ENCODE measurements at places on chromosomes 13 and 19.

DNA sequence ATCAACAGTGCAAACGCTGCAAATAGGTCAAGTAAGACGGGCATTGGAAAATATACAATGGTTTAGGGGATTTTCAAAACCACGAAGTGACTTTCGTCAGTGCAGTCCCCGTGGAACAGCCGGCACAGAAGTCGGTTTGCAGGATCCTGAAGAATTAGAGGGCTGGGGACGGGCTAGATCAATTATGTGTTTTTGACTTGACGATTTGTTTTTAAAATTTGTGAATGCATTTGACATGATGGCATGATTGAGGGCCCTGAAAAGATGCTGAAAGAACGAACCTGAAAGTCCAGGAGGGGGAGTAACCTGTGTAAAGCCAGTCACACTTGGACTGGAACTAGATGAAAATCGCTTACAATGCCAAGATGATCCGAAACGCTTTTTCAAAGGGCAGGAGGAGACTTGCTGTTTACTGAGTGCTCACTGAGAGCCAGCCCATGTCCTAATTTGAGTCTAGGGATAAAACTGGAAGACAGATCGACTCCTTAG, 8.9 kb upstream of the DGKH start:
- no peak for DNase-seq

GRCh38 chr19:42184401-42184861, 33.0 kb downstream of the DEDD2 start:
- peak; percentile 82 for DNase-seq

DNA sequence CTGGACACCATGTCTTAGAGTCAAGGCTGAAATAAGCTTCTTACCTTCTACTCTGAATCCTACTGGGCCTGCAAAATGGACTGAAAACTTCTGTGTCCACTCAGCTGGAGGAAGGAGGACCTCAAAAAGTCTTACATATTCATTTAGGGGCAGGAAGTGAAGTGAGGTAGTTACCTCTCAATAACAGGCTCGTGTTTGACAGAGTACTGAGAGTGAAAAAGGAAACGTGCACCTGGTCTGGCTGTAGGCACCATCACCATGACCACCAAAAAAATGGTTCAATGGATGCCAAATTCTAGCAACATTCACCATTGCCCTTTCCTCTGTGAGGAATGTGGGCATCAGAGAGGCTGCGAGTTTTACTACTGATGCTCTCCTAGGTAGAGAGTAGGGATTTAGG, 176.2 kb downstream of the RFC3 start:
- no peak for DNase-seq

DNA sequence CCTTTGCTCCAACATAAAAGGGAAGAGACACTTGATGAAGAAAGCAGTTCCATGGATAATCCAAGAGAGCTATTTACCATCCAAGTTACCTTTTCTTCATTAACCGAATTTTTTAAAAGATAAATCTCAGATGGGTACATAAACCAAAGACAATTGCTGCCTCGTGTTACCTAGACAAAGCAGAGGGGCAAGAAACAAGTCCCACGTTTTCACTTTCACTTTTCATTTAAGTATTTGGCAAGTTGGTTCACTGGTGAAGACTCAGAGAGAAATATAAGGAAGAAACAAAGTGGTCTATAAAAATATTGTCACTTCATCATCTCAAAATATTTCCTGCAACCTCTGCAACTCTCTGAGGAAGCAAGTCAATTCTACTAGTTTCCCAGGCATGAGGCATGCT, 446.1 kb downstream of the FGF14 start:
- DNase-seq: no peak

DNA sequence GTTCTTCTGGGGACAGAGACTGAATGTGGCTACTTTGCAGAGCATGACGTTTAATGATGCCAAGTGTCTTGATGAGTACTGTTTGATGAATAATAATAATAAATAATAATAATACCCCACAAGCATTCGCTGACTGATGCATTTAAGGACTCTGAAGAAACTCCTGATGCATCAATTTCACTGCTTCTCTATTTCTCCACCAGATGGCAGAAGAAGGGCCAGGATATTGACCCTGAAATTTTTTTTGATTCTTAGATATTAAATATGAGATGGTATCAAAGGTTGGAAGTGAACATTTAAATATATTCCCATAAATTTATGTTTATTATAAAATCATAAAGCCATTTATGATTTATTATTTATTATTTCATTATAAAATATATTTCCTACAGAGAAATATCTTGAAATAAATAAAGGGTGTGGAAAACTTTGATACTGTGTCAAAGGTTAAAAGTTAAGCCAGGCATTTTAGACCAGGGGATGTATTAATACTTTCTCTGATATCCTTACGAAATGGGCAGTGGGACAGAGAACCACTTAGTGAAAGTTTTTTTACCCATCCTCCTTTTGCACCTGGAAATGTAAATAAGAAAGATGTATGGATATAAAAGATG, 170.9 kb downstream of the LACC1 start:
- peak; percentile 36 for DNase-seq

GRCh38 chr19:38920602-38921419, 8.8 kb upstream of the CCER2 start:
- DNase-seq: no peak

DNA sequence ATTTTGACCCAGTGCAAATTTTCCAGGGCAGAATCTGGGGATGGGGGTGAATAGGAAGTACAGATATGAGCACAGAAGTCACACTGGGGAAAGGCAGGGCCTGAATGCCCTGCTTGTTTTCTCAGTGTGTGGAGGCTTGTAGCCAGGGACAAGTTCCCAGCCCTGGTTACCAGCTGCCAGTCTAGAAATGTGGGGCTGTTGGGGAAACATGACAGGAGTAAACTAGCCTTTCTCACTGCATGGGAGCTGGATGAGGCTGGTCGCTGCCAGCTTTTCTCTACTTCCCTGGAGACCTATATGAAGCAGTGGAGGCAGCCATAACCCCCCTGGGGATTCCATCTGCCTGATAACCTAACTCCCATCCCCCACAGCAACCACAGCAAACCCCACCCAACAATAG, 2267.7 kb downstream of the PCDH9 start:
- DNase-seq: no peak

DNA sequence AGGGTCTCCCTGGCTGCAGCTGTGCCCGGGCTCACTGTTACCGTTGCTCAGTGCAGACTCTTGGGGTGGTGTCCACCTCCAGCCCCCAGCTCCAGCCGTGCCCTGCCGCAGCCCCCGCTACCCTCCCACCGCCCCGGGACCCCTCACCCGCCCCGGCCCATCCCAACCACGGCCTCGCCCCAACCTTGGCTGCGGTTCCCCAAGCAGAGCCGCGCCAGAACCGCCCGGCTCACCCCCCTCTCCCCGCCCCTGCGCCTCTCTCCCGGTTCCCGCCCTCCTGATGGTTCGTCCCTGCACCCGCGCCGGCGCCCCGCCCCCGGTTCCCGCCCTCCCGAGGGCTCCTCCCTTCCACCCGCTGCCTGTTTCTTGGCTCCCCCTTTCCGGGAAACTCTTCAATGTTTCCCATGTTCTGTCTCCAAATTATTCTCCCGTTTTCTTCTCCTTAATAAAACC, 40.3 kb downstream of the ANKRD10 start:
- DNase-seq: peak; percentile 86

DNA sequence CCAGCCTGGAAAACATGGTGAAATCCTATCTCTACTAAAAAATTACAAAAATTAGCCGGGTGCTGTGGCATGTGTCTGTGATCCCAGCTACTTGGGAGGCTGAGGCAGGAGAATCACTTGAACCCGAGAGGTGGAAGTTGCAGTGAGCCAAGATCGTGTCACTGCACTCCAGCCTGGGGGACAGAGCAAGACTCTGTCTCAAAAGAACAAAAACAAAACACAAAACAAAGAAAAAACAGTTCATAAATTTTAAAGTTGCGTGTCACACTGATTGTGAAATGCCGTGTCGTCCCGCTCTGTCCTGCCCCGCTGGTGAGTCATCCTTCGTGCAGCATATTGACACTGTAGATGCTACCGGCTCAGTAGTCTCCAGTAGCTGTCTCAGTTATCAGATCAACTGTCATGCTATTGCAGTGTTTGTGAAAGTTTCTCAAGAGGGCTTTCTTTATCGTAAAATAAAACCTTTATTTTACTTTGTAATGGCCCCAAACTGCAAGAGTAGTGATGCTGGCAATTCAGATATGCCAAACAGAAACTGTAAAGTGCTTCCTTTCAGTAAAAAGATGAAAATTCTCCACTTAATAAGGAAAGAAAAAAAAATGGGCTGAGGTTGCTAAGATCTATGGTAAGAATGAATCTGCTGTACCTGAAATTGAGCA, 36.4 kb upstream of the IGFL1 start:
- peak; percentile 68 for DNase-seq

- DNase-seq: peak; percentile 41
Observed at GRCh38 chr19:36060430-36060829, 5.7 kb downstream of the WDR62 start.
